ENCODE measurements at places on chromosomes 1 and 21. TPM values are rescaled to one million over a fixed set of nuclear protein-coding genes. Genes with fewer than 3 reads are reported as not detected.

The TM2D1 gene
- 24.6 TPM for total RNA-seq

The NHLH1 gene
- total RNA-seq = not detected

The KIF26B gene
- 0.17 TPM for total RNA-seq

The SVBP gene
- 32.7 TPM for total RNA-seq

DNA sequence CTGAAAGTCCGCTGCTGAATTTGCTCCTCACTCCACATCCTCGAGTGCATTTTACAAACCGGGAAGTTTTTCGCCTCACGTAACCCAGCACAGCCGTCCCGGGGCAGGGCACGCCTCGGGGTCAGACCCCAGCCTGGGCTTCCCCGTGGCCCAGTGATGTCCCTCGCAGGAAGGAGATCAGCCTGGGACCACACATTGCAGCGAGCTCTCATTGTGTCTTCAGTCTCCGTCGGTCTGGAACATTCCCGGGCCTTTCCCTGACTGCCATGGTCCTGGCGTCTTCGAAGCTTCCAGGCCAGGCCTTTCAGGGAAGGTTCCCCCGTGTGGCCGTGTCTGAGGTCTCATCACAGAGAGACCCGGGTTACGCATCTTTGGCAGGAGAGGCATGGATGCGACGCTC lies 43.5 kb downstream of the MORN1 start:
- H3K4me3 ChIP-seq = no peak overlapping the region
- H3K27ac ChIP-seq = no peak overlapping the region
- H3K36me3 ChIP-seq = no peaks in the 10 kb centered on the region
- H3K4me1 ChIP-seq = no peaks in the 10 kb centered on the region
- H3K27me3 ChIP-seq = no peaks in the 10 kb centered on the region
- DNase-seq = no peak

DNA sequence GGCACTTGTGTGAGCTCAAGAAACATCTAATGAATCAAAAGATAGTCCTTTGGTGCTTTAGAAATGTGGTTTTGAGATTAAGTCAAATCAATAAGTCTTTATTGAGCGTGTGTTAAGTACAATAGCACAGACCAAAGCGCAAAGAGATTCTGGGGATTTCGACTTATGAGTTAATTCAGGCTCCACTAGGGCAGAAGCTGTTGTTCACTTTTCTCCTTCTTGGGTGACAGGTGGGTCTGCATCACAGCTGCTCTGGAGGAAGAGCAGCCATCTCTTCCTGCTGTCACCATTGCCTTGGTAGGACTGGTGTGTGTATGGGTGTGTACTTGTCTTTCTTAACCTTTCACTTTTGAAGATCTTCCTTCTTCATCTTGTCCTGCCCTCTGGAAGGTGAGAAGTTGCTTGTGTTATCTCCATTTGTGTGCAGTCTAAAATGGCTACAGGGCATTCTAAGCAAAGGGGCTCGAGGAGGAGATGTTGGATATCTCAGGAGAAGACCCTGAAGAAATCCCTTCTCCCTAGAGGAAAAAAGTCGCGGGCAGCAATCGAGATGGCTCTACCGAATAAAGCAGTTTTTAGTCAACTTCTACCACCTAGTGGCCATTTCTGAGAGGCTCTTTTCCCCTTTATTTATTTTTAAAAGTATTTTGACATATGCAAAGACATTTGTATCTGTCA lies 22.9 kb upstream of the DISC1 start:
- H3K4me1 ChIP-seq = peaks cover 24% of the 10 kb centered on the region
- H3K27me3 ChIP-seq = no peaks in the 10 kb centered on the region
- DNase-seq = peak; percentile 88
- peak overlapping the region; percentile 72 for H3K4me3 ChIP-seq

- H3K4me1 ChIP-seq = no peaks in the 10 kb centered on the region
- H3K4me3 ChIP-seq = no peak overlapping the region
- no peak overlapping the region for H3K27ac ChIP-seq
- H3K27me3 ChIP-seq = peaks cover 37% of the 10 kb centered on the region
Measured at GRCh38 chr1:18041102-18041501, 66.5 kb upstream of the IGSF21 start.

GRCh38 chr1:206885341-206886060 lies 11.7 kb upstream of the IL24 start:
- peaks cover 34% of the 10 kb centered on the region for H3K4me1 ChIP-seq
- no peaks in the 10 kb centered on the region for H3K36me3 ChIP-seq
- H3K27ac ChIP-seq = no peak overlapping the region
- no peak for DNase-seq

- DNase-seq = no peak
- no peak overlapping the region for H3K27ac ChIP-seq
- no peaks in the 10 kb centered on the region for H3K36me3 ChIP-seq
- H3K27me3 ChIP-seq = no peaks in the 10 kb centered on the region
- H3K4me1 ChIP-seq = peaks cover 11% of the 10 kb centered on the region
Measured at GRCh38 chr1:42328916-42329496, 6.0 kb downstream of the FOXJ3 start.

GRCh38 chr1:154453574-154454352 lies 48.3 kb upstream of the TDRD10 start:
- peaks cover 7% of the 10 kb centered on the region for H3K36me3 ChIP-seq
- H3K4me1 ChIP-seq = peaks cover 7% of the 10 kb centered on the region
- peak; percentile 31 for DNase-seq
- H3K4me3 ChIP-seq = no peak overlapping the region
- no peak overlapping the region for H3K27ac ChIP-seq
- H3K27me3 ChIP-seq = no peaks in the 10 kb centered on the region
